ENCODE measurements at places on chromosomes 1 and 21.

- H3K27me3 ChIP-seq, result peaks cover 12% of the 10 kb centered on the region
- H3K27ac ChIP-seq, result no peak overlapping the region
- peak overlapping the region; percentile 42 for H3K4me3 ChIP-seq
- H3K36me3 ChIP-seq, result no peaks in the 10 kb centered on the region
- H3K4me1 ChIP-seq, result no peaks in the 10 kb centered on the region
Observed at GRCh38 chr1:6497215-6497866, 5.9 kb upstream of the PLEKHG5 start.

GRCh38 chr1:28308750-28309149 lies 20.1 kb upstream of the MED18 start:
- no peak overlapping the region for H3K27ac ChIP-seq
- H3K36me3 ChIP-seq, result no peaks in the 10 kb centered on the region
- H3K4me3 ChIP-seq, result no peak overlapping the region
- DNase-seq, result no peak
- no peaks in the 10 kb centered on the region for H3K4me1 ChIP-seq
- H3K27me3 ChIP-seq, result no peaks in the 10 kb centered on the region

DNA sequence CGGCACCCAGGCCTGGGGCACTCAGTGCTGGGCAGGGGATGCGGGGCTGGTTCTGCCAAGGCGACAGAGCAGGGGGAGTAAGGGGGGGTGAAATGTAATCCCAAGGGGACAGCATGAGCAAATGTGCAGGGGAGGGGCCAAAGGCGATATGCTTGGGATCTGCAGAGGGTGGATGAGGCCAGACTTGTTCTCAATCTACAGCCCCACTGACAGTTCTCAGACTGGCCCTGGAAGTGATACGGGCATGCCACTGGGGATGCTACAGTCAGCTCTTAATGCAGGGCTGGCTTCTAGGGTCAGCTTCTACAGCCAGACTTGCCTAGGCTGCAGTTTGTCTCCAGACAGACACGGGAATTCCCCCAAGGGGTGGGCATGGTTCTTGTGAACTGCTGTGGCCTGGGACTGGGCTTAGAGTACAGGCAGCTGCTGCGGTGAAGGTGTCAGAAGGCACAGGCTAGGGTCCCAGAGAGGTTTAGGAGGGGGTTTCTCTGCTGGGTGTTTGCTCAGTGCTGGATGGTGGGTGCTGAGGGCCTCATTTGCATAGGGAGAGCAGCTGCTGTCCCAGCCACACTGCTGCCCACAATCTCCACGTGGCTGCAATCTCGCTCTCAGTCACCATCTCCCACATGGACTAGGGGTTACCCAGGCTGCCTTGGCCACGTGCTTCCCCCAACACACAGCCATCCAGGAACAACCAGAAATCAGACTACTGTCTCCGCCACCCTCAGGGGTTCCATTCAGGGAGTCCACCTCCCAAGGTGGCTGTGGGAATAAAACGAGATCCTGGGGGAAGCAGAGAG lies 190.1 kb downstream of the HIVEP3 start:
- no peak overlapping the region for H3K4me3 ChIP-seq
- no peaks in the 10 kb centered on the region for H3K36me3 ChIP-seq
- H3K27ac ChIP-seq, result no peak overlapping the region
- H3K27me3 ChIP-seq, result no peaks in the 10 kb centered on the region
- H3K4me1 ChIP-seq, result no peaks in the 10 kb centered on the region

DNA sequence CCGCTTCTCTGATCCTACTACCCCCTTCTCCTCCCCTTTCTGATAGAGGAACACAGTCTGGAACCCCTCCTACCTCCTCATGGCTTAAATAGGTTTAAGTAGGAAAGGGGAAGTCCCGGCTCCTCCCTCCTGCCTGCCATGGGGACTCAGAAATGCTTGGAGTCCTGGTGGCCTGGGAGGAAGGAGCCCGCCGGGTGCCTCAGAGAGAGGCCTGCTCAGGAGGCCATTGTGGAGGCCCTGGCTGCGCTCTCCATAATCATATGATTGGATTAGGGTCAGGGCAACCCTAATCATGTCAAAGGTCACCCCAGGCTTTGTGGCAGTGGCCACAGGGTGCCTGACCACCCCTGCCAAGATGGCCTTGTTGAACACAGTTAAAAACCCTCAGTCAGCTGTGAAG lies 29.0 kb downstream of the WNT3A start:
- H3K27me3 ChIP-seq, result peaks cover 24% of the 10 kb centered on the region
- no peak overlapping the region for H3K4me3 ChIP-seq
- H3K36me3 ChIP-seq, result no peaks in the 10 kb centered on the region
- H3K4me1 ChIP-seq, result no peaks in the 10 kb centered on the region

GRCh38 chr1:27403931-27404330 lies 11.5 kb downstream of the GPR3 start:
- peak overlapping the region; percentile 42 for H3K27ac ChIP-seq
- no peak for DNase-seq
- no peak overlapping the region for H3K4me3 ChIP-seq
- H3K27me3 ChIP-seq, result no peaks in the 10 kb centered on the region
- H3K4me1 ChIP-seq, result no peaks in the 10 kb centered on the region

Measured in colonic mucosa (tissue), 4 donors.